ENCODE measurements at places on chromosomes 7 and 10.

DNA sequence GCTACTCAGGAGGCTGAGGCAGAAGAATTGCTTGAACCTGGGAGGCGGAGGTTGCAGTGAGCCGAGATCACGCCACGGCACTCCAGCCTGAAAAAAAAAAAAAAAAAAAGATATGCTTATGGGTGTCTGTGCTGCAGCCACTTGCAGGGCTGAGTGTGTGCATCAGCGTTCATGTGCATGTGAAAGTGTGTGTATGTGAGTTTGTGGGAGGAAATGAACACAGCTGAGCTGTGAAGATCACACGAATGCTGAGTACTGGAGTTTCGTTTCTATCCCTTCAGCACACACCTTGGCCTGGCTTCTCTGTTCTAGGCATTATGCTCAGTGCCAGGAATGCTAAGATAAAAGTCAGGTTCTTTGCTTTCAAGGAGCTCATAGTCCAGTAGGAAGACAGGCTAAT, 12.0 kb upstream of the SVOPL start:
- DNase-seq: no peak

GRCh38 chr7:72781161-72781560, 46.8 kb downstream of the TYW1B start:
- DNase-seq: no peak

DNA sequence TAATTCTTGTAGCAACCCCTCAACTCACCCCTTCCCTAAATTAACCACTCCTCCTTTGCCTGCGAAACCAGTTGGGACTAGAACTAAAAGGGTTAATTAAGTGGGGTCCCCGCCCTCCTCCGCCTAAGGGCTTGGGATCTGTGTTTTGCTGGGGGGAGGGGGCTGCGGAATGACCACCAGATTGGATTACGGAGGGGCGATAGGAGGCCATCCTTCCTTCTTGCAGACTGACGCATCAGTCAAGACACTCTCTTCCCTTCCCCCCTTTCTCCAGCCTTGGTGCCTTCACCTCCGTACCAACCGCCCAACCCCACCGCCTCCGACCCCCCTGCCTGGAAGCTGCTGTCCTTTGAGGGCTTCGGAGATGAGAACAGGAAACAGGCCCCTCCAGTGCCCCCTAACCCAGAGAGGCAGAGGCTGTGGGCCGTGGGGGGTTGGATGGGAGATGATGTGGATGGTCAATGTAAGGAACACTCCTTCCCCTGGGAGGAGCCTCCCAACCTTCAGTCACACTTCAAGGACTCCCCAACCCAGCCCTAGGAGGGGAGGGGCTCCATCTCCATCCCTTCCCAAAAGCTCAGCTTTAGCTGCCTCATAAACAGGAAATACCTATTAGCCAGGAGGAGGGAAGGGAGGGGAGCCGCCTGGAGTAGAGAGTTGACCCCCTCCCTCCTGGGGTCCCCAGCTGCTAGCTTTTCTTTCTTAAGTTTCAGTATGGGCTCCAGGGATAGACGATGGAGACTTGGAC, 997 bp upstream of the LDB1 start:
- DNase-seq: no peak

DNA sequence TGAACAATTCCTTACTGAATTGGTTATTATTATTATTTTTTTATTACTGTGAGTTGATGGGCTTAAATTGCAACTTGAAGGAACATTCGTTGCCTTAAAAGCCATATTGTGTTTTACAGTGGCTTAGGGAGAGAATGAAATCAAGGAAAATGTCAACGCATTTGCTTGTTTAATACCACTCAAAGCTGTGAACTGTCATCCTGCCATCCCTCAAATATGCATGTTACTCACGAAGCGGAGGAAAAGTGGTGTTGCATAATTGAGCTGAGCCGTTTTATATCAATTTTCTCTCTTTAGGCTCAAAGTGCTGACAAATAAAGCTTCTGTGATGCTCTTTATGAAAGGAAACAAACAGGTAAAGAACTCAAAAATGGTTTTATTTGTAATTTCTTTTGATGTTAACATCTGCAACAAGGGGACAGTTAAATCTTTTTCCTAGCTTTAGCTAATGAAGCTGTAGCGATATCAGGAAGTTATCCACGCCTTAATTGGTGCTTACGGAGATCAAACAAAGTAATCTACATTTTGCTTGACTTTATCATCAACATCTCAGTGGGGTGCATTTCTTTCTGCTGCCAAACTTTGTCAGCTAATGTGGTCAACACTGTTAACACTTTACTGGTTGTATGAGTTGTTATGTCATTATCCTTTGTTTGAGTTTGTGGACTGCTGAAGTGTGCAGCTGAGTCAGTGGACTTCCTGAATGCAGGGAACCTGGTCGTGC, 33.1 kb downstream of the GLRX3 start:
- no peak for DNase-seq

DNA sequence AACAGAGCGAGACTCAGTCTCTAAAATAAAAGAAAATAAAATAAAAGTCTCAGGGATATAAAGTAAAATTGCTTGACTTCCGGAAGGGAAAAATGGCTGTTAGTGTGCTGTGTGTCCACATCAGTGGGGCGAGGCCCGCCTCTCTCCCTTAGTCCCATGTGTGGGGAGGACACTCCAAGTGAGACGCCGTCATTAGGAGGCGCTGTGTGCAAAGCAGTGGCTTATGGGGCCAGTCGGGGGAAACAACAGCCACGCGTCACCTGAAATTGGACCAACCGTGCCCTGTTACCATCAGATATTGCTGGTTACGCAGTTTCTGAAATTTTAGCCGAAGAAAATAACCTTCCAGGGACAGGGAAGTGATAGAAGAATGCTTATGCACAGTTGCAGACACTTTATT, 15.8 kb downstream of the SFXN4 start:
- no peak for DNase-seq

GRCh38 chr10:8508882-8509281, 454.4 kb downstream of the GATA3 start:
- DNase-seq: no peak

GRCh38 chr7:15757041-15758000, 70.8 kb upstream of the MEOX2 start:
- no peak for DNase-seq

DNA sequence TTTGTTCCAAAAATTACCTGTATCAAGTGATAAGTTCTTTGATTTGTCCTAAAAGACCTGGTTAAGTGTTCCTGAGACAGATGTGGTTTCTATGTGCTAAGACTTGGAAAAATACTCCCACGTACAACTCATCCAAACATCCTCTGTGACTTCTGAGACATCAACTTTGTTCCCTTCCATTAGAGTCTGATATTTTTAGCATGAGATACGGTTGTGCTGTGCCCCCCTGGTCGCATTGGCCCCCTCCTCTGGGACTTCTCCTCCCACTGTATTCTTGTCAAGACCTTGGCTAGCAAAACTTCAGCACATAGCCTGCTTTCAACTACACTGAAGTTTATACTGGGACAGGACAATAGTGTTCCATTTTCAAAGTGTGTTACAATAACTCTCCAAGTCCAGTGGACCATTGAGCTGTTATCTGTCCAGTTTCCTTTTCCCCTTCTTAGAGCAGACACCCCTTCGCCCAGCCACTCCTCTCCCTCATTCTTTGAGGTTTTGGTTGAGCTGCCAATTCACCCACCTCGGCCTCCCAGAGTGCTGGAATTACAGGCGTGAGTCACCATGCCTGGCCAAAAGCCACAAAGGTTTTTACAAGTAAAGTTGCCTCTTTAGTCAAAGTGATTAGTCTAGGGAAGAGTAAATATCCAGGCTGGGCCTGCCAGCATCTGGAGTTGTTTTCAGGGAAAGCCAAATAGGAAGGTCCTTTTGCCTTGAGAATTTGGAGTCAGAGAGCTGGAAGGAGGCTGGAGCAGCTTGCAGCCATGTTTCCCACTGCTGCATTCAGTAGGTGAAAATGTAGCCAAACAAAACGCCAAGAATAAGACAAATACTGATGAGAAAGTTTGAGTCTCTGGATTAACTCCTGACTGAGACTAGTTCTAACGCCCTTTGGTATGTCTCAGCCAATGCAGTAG, 17.8 kb upstream of the PDLIM1 start:
- no peak for DNase-seq

DNA sequence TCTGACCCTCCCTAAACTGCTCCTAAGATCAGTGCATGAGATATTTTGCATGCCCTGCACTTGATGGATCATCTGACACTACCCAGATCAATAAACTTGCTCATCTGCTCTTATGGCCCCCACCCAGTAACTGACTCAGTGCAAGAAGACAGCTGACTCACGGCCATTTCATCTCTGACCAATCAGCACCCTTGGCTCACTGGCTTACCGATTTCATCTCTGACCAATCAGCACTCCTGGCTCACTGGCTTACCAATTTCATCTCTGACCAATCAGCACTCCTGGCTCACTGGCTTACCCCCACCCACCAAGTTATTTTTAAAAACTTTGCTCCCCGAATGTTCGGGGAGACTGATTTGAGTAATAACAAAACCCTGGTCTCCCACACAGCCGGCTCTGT, 37.2 kb upstream of the OPTN start:
- DNase-seq: no peak

DNA sequence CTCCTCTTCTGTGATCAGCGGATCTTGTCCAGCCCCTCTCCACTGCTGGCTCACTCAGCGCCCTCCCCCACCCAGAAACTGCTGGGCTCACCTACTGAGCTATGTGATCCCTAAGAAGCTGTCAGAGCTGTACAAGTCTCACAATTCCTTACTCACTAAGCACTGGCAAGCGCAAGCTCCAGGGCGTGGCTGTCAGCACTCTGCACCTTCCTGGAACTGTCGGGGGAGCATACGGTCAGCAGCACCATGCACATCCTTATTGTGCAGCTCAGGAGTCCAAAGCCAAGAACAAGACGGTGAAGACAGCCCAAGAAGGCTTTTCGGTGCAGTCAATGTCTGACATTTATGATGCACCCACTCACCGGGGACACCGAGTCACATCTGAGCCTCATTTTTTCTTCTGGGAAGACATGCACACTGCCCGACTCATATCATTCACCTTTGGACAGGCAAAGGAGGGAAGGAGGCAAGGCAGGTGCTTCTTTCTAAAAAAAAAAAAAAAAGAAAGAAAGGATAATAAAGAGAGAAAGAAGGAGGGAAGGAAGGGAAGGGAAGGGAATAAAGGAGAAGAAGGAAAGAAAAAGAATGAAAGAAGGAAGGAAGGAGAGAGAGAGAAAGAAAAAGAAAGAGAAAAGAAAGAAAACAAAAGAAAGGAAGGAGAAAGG, 56.3 kb downstream of the ASB13 start:
- DNase-seq: no peak

- DNase-seq: no peak
Observed at GRCh38 chr7:35588647-35589046, 106.3 kb downstream of the HERPUD2 start.

DNA sequence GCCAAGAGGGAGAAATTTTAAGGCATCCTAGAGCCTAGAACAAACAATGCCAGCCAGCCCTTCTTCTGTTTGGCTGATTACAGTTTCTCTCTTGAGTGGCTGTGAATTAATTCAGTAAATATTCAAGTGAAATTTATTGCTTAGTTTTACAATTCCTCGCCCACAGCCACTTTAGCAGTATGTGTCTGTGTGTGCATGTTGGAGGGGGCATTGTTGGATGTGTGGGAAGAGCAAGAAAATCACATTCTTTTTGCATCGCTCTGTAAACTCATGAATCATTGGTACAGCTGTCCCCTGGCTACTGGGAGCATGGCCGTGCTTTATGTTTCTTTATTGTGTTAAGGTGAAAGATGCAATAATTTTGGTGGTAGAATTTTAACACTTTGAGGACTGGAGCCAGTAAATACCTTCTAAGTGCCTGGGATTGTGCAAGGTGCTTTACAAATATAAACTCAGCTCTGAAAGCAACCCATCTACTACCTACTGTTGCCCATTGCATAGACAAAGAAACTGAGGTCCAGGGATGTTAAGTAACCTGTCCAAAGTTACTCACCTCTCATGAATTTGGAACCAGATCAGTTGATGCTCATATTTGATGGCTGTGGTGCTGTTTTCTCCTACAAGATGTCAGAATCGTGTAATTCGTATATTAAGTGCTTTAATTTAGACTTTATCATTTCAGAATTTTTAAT, 89.9 kb upstream of the BTBD16 start:
- DNase-seq: no peak

DNA sequence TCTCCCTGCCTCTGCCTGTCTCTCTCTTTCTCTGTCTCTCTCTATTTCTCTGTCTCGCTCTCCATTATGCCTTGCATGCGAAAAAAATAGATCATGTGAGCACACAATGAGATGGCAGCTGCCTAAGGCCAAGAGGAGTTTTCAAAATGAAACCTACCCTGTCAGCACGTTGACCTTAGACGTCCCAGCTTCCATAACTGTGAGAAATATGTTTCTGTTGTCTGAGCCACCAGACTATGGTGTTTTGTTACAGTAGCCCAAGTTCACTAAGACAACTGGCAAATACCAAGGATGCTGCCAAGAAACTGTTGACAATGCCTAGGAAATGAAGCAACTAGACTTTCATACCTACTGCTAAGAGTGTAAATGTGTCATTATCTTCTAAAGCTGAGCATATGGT, 70.6 kb upstream of the PLXDC2 start:
- DNase-seq: no peak

GRCh38 chr10:30445711-30446110, 11.7 kb downstream of the MAP3K8 start:
- DNase-seq: no peak

- DNase-seq: no peak
Observed at GRCh38 chr7:8114175-8114574, 145.6 kb downstream of the GLCCI1 start.

DNA sequence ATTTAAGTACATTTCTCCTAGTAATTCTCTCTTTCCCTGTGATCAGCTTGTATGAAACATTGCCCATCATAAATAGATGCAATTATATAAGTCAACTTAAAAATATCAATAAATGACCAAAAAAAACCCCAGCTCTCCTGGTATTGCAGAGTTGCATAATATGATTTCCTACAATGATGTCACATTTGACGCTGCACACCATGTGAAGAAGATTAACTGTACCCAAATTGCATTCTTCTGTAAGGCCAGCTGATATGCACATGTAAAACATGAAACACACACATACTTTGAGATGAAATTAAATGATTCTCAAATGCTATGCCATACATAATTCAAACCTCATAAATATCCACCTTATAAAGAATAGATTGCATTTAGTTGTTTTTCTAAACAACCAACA, 115.5 kb downstream of the AGMO start:
- no peak for DNase-seq

- DNase-seq: no peak
Observed at GRCh38 chr10:23095404-23095965, at the start of gene MSRB2. TSS of gene MSRB2 (plus strand) at chr10:23095579. CDS start at chr10:23095609, 30 bp downstream.

GRCh38 chr10:127563718-127564553, 14.8 kb downstream of the NPS start:
- DNase-seq: no peak

GRCh38 chr7:50462361-50462760, 12.2 kb upstream of the FIGNL1 start:
- no peak for DNase-seq

- no peak for DNase-seq
Observed at GRCh38 chr10:78528749-78529204, 495.1 kb downstream of the RPS24 start.

Data from cortex of kidney (tissue), 1 donor.